Type B pancreatic cell (in vitro differentiated cells): ENCODE measurements at places on chromosomes 6 and 20. TPM values are rescaled to one million over a fixed set of nuclear protein-coding genes. Genes with fewer than 3 reads are reported as not detected.

ECT2L gene
- 0.07 and 0.26 TPM in 2 replicates for total RNA-seq

PI16 gene
- total RNA-seq, result not detected in 2 replicates

CALHM4 gene
- total RNA-seq, result not detected in 2 replicates

MCM8 gene
- total RNA-seq, result 9.2 and 19.9 TPM in 2 replicates

DNA sequence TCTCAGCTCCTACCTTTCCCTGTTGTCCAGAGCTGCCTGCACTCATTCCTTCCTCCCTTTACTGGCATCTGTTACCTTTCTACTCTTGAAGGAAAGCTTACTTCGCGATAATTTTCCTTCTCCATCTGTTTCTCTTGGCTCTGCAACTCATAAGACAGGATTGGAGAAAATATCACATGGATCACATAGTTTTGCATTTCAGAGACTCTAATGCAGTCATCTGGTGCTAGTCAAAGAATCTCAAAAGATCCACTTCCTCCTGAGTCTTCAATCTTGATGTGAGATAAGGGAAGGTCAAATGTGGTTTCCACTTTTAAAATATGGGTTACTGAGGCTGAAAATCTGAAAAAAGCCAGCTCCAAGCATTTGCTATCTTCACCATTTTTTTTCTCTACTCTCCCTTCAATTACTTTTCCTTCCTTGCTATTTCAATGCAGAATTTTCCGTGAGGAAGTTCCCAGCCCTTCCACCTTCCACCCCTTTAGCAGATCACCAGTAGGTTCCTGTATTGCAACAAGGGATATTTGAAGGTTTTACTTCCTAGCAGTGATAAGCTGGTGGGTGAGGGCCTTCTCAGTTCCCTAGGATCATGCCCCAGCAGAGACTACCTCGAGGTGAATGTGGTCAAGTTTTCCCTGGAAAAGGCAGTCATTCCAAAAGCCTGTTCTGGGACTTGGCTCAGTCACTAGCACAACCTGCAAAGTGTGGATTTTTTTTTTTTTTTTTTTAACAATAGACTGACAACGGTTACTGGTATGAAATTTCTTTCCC, 62.8 kb upstream of the LRRC1 start:
- peak overlapping the region; percentile 45 for H3K27ac ChIP-seq
- H3K36me3 ChIP-seq, result peaks cover 6% of the 10 kb centered on the region
- peaks cover 29% of the 10 kb centered on the region for H3K4me1 ChIP-seq
- H3K27me3 ChIP-seq, result no peaks in the 10 kb centered on the region

COL11A2 gene
- 1.3 and 11.9 TPM in 2 replicates for total RNA-seq

- no peaks in the 10 kb centered on the region for H3K36me3 ChIP-seq
These were observed 186.3 kb downstream of the OGFRL1 start for GRCh38 chr6:71474942-71475341.

- no peaks in the 10 kb centered on the region for H3K27me3 ChIP-seq
- H3K36me3 ChIP-seq, result no peaks in the 10 kb centered on the region
- DNase-seq, result no peak
- H3K4me1 ChIP-seq, result peaks cover 13% of the 10 kb centered on the region
- no peak overlapping the region for H3K4me3 ChIP-seq
These were observed 45.8 kb downstream of the HIVEP2 start for GRCh38 chr6:142898927-142899895.

ALDH8A1 gene
- 0.46 and 0.55 TPM in 2 replicates for total RNA-seq

MUC22 gene
- total RNA-seq, result 1.6 and 4.9 TPM in 2 replicates

DNA sequence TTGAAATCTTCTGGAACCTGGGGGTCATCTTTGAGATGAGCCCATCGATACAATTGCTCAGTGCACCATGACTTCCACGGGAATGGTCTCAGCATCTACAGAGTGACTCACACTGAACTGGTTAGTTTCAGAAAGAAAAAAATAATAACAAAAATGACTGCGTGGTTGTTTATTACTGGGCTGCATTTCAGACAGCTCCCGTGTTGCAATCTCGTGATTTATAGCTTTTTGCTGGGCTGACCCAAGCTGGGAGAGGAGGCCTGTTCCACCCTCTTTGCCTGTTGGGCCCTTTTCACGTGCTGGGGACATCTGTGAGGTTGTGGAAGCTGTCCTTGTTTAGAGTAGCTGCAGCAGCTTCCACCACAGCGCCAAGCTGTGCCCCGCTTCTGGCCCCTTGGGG, 225.5 kb downstream of the BMP7 start:
- DNase-seq, result no peak
- H3K36me3 ChIP-seq, result no peaks in the 10 kb centered on the region
- peaks cover 8% of the 10 kb centered on the region for H3K27me3 ChIP-seq
- no peaks in the 10 kb centered on the region for H3K4me1 ChIP-seq

DNA sequence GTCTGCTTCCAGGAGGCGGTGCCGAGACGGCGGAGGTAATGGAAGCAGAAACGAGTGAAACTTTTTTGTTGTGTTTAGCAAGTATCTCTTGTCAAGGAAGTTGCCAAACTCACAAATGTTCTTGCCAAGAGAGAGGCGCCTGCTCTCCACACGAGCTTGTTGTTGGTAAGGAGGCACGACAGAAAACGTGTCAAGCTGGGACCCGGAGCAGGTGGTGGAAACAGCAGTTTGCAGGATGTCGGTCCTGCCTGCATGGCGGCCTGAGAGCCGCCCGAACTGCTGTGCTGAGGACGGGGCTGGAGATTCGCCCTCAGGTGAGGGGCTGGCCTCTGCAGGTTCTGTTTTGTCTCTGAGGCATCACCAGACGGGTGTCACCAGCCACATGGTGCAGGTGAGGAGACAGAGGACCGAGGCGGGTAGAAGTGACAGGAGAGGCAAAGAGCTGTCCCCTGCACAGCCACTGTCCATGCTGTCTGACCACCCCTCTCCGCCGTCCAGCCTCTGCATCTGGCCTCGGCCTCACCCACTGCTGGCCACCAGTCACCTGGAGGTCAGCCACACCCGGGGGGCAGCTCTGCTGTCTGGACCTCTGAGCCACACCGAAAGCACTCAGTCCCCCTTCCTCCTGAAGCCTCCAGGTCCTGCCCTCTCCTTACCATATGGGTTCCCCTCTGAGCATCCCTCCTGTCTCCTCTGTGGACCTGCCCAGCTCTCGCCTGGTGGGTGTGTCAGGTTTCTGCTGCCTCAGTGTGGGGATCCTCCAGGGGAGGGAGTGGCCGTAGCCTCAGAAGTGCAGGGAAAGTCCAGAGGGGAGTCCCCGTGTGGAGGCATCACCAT, 261.5 kb downstream of the TAF4 start:
- DNase-seq, result no peak
- no peak overlapping the region for H3K4me3 ChIP-seq
- H3K4me1 ChIP-seq, result peaks cover 14% of the 10 kb centered on the region
- no peaks in the 10 kb centered on the region for H3K36me3 ChIP-seq
- H3K27me3 ChIP-seq, result peaks cover 13% of the 10 kb centered on the region
- no peak overlapping the region for H3K27ac ChIP-seq

GPR6 gene
- total RNA-seq, result not detected in 2 replicates

DNA sequence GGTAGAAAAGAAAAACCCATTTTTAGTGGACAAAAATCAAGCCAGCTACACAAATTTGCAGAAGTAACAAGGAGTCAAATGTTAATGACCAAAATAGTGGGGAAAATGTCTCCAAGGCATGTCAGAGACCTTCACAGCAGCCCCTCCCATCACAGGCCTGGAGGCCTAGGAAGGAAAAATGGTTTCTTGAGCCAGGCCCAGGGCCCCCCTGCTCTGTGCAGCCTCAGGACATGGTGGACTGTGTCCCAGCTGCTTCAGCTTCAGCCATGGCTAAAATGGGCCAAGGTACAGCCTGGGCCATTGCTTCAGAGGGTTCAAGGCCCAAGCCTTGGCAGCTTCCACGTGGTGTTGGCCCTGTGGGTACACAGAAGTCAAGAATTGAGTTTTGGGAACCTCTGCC, 82.5 kb upstream of the CLVS2 start:
- H3K27me3 ChIP-seq, result no peaks in the 10 kb centered on the region
- no peaks in the 10 kb centered on the region for H3K4me1 ChIP-seq
- no peaks in the 10 kb centered on the region for H3K36me3 ChIP-seq
- no peak for DNase-seq

DNA sequence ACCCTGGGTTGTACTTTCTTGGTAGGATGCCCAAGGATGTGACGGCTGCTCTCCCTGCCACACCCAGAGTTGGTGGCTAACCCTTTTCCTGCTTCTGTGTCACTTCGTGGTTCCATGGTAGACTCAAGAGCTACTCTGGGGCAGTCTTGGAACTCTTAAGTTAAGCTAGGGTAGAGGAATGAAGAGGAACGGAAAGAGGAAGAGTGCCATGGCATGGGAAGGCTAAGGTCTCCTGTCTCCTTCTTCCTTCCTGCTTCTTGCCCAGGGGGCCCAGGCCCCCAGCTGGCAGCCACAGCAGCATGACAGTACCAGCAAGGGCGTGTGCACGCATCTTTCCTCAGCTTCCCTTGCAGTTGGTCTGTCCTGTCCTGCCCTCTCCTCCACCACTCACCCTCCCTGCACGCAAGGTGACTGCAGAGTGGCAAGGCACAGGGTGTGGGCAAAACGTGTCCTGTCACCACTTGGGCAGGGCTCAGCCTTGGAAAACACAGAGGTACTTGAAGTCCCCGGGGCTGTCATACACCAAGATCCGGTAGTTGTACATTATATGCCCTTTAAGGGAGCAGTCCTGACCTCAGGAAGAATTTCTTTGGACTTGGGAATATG, 39.8 kb upstream of the TGM3 start:
- DNase-seq, result no peak
- peaks cover 6% of the 10 kb centered on the region for H3K4me1 ChIP-seq
- no peaks in the 10 kb centered on the region for H3K36me3 ChIP-seq
- H3K27ac ChIP-seq, result no peak overlapping the region
- no peak overlapping the region for H3K4me3 ChIP-seq
- H3K27me3 ChIP-seq, result peaks cover 6% of the 10 kb centered on the region

- no peak for DNase-seq
- no peaks in the 10 kb centered on the region for H3K4me1 ChIP-seq
- H3K27ac ChIP-seq, result no peak overlapping the region
These were observed 662.6 kb downstream of the BCKDHB start for GRCh38 chr6:80769106-80769505.

NCOA5 gene
- total RNA-seq, result 43.5 and 48.6 TPM in 2 replicates

GRCh38 chr6:35063701-35064280, 77.3 kb downstream of the TCP11 start:
- no peaks in the 10 kb centered on the region for H3K27me3 ChIP-seq
- H3K27ac ChIP-seq, result peak overlapping the region; percentile 29
- no peak overlapping the region for H3K4me3 ChIP-seq
- peaks cover 5% of the 10 kb centered on the region for H3K4me1 ChIP-seq

GRCh38 chr6:37062424-37062823, 57.0 kb downstream of the FGD2 start:
- peaks cover 25% of the 10 kb centered on the region for H3K4me1 ChIP-seq
- H3K27ac ChIP-seq, result peak overlapping the region; percentile 6
- DNase-seq, result no peak
- H3K36me3 ChIP-seq, result no peaks in the 10 kb centered on the region

F13A1 gene
- 0.24 and 0.48 TPM in 2 replicates for total RNA-seq

GRCh38 chr6:32779036-32779435, 15.7 kb upstream of the HLA-DQB2 start:
- H3K4me3 ChIP-seq, result no peak overlapping the region
- no peak overlapping the region for H3K27ac ChIP-seq
- no peaks in the 10 kb centered on the region for H3K36me3 ChIP-seq
- H3K4me1 ChIP-seq, result no peaks in the 10 kb centered on the region
- no peak for DNase-seq

- no peaks in the 10 kb centered on the region for H3K4me1 ChIP-seq
- no peak overlapping the region for H3K27ac ChIP-seq
- no peak for DNase-seq
- H3K4me3 ChIP-seq, result no peak overlapping the region
- no peaks in the 10 kb centered on the region for H3K36me3 ChIP-seq
These were observed 915.2 kb downstream of the TFAP2A start for GRCh38 chr6:9499709-9500108.

RSPH9 gene
- 0.14 and 0.53 TPM in 2 replicates for total RNA-seq

RBM24 gene
- total RNA-seq, result 0.88 and 4.2 TPM in 2 replicates
